ENCODE measurements at places on chromosomes 12 and 14.

GRCh38 chr14:58844544-58844943 is 206.8 kb downstream of the DACT1 start:
- DNase-seq = no peak

- no peak for DNase-seq
These were observed 88.8 kb downstream of the GALNT8 start for GRCh38 chr12:4809013-4809448.

GRCh38 chr12:124006085-124006845 is 33.2 kb downstream of the ZNF664 start:
- no peak for DNase-seq

GRCh38 chr14:67440513-67440912 is 28.5 kb upstream of the PLEK2 start:
- no peak for DNase-seq

GRCh38 chr12:93944201-93944600 is 204.2 kb upstream of the PLXNC1 start:
- DNase-seq = no peak

GRCh38 chr14:57835766-57836165 is 30.1 kb downstream of the SLC35F4 start:
- no peak for DNase-seq

DNA sequence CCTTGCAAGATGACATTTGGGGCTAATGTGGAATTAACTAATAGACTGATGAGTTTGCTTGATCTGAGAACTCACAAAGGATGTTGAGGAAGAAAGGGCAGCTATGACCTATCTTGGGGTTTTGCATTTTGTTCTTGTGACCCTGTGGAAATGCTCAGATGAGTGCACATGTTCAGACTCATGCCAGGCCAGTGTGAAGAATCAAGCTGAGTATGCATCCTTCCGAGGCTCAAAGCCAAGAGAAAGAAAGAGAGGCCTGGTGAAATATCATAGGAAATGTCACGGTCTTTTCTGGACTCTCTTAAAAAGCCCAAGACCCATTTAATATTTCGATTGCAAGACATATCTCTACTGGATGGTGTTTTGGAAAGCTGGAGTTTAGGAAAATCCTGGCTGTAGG is 96.3 kb downstream of the CACNA1C start:
- DNase-seq = no peak
